ENCODE measurements at places on chromosomes 1 and 21.

DNA sequence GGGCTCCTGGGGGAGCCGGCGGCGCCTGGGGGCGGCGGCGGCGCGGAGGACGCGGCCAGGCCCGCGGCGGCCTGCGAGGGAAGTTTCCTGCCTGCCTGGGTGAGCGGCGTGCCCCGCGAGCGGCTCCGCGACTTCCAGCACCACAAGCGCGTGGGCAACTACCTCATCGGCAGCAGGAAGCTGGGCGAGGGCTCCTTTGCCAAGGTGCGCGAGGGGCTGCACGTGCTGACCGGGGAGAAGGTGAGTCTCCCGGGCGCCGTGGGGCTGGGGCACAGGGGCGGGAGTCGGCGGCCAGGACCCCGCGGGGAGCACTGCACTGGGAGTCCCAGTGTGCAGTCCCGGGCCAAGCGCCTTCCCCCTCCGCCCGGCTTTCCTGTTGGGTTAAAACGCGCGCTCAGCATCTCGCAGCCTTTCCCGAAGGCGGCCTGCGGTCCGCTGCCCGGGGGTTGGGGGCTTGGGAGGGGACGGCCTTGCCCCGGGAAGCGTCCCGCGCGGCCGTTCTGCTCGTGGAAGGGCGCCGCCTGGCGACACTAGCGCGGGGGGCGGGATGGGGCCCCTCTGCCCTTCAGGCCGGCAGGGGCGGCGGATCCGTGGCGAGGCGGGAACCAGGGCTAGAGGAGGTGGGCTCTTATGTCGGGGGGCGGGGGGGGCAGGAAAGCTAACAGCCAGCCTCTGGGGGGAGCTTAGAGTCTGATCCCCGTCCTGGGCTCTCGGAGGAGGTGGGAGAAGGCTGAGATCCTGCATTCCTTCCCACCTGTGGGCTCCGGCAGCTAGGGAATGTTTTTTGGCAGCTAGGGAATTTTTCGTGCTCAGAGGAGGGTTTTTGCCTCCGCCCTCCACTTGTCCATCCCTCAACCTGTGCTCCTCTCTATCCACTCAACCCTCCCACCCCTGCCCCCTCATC is 1.1 kb downstream of the HUNK start:
- DNase-seq, result no peak

DNA sequence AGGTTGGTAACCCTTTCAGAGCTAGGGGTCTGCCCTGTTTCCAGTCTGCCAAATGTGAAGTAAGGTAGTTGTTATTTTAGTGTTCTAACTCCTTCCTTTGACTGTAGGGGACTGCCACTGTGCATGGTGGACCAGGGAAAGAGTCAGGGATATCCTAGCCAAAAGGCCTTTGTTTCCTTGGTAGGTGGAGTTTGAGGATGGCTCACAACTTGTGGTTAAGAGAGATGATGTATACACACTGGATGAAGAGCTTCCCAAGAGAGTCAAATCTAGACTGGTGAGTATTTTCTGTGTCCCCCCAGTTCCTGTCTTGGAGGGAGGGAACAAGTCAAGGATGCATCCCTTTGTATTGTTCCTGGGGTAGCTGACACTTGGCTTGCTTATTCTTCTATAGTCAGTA is 3.5 kb upstream of the ST3GAL3 start:
- no peak for DNase-seq

GRCh38 chr21:14825514-14825974 is 239.3 kb downstream of the NRIP1 start:
- DNase-seq, result no peak

DNA sequence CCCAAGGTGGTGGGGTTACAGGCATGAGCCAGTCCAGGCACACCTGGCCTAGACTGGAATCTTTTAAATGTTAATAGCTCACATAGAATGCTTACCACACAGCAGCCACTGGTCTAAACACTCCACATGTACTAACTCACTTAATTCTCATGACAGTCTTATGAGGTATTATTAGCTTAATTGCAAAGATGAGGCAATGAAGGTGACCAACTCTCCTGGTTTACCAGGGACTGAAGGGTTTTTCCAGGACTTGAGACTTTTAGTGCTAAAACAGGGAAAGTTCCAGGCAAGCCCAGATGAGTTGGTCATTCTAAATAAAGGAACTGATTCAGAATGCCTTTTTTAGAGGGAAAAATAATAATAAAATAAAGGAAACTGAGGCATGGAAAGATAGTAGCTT is 7.0 kb upstream of the STMN1 start:
- DNase-seq, result no peak

- no peak for DNase-seq
Observed at GRCh38 chr1:62281922-62282555, 37.2 kb downstream of the KANK4 start.

GRCh38 chr1:19620786-19621185 is 23.3 kb upstream of the NBL1 start:
- DNase-seq, result no peak

DNA sequence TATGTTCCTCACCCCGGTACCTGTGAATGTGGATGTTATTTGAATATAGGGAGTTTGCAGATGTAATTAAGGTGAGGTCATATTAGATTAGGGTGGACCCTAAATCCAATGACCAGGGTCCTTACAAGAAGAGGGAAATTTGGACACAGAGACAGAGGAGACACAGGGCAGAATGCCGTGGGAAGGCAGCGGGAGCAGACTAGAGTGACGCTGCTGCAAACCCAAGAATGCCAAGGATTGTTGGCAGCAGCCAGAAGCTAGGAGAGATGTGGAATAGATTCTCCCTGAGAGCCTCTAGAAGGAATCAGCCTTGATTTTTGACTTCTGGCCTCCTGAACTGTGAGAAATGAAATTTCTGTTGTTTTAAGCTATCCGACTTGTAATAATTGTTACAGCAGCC is 53.6 kb downstream of the SPATA46 start:
- DNase-seq, result no peak

GRCh38 chr21:26560612-26561011 is 12.5 kb downstream of the CYYR1 start:
- no peak for DNase-seq

GRCh38 chr1:208254376-208254775 is 10.2 kb upstream of the PLXNA2 start:
- DNase-seq, result no peak

DNA sequence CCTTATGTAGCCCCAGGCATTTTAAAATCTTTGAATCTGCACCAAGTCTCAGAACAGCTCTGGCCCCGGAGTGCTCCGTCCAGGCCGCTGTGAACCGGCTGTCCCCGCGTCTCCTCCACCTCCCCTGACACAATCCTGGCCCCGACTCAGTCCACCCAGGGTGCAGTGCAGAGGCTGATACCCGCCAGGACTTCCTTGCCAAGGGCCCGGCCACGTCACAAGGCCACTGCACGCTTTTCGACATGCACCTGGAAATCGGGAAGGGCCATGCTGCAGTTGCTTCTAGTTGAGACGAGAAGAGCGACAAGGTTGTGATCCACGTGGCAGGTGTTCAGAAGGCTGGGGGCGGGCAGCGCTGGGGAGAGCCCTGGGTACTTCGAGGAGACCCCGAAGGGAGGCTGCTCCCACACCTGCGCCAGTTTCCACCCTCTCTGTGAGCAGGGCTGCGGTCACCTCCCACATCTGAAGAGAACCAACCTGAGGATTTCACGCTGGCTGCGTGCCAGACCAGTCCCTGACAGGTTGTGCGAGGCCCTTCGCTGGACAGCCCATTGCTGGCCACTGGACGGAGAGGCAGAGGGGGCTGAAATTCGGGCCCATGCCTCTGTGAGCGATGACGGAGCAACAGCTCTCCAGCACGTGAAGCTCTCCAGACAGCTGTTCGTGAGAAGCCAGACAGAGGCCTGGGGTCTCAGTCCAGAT is 6.7 kb downstream of the VWA1 start:
- DNase-seq, result no peak

DNA sequence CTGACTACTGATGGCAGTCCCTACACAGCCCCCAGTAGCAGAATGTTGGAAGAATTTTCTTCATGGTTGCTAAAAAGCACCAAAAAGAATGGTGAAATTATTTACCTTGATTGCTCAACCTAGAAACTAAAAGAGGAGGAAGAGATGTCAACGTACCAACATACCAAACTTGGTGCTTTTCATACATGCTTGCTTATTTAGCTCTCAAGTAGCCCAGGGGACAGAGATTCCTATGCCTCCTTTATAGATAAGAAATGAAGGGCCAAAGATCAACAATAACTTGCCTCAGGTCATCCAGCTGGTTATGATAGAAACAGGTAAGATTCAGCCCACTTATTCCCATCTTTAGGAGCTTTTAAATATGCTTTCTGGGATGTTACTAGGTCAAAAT is 170.6 kb downstream of the PIGK start:
- no peak for DNase-seq

GRCh38 chr21:30674312-30674711 is 31.6 kb downstream of the KRTAP20-3 start:
- DNase-seq, result no peak

DNA sequence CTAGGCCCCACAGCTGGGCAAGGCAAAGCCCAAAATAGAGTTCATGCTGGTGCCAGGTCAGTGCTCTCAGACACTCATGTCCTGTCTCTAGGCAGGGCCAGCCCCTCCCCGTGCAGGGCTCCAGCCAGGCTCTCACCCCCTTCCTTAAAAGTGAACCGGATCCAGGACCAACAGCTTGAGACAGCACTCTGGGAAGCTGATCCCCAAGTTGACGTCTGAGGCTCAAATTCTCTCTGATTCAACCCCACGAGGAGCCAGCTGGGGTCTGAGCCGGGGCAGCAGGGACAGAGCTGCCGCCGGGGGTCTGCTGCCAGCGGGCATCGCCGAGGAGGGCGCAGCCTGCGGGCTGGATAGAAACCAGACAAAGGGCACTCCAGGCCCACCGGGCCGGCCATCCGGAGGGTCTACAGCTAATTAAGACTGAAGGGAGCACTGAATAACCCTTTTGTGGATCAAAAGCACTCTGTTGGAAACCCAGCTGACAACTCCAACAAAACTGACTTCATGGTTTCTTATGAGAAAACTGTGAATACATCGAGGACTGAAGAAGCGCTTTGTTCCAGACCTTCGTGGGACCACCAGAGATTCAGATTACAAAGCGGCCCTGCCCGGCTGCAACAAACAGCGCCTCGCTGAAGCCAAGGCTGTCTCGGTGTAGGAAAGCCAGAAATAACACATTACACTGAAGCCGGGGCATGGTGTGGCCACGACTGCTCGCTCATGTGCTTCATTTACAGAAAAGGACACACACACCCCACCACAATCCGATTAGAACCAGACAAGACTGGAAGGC is 95.8 kb downstream of the PSMG1 start:
- no peak for DNase-seq

GRCh38 chr1:192830595-192831246 is 21.9 kb downstream of the RGS2 start:
- no peak for DNase-seq

DNA sequence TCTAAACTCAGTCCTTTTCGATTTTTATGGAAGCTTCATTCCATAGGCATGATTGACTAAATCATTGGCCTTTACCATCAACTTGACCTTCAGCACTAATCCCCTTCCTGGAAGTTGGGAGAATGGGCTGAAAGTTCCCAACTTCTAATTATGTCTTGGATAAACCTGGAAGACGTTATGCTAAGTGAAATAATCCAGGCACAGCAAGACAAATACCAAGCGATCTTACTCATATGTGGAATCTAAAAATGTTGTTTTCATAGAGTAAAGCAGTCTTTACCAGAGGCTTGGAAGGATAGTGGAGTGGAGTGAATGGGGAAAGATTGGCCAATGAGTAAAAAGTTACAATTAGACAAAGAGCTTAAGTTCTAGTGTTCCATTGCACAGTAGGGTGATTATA is 1453.2 kb downstream of the PLA2G4A start:
- peak; percentile 8 for DNase-seq

- DNase-seq, result no peak
Observed at GRCh38 chr1:3481836-3482375, 27.4 kb downstream of the ARHGEF16 start.

- DNase-seq, result no peak
Observed at GRCh38 chr1:36479505-36480051, 3.1 kb downstream of the CSF3R start.

DNA sequence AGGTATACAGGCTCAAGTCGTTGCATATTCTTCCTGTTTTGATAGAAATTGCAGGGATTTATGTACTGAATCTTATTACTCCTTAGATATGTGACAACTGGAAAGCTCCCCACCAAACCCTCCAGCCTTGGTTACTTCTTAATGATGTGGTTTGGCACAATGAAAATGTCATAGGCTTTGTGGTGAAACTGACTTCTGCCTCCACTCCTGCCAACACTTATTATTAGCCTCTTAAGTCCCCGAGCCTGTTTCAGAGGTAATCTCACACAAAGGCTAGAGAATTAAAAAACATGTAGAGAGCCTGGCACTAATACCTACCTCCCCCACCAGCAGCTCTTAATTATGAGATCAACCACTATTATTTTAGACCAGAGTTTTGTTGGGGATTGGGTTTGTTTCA is 4.2 kb downstream of the COX20 start:
- no peak for DNase-seq

- peak; percentile 55 for DNase-seq
Observed at GRCh38 chr1:200488375-200489165, 78.7 kb upstream of the ZNF281 start.

GRCh38 chr21:36798491-36798890 is 99.6 kb downstream of the SIM2 start:
- DNase-seq, result no peak

DNA sequence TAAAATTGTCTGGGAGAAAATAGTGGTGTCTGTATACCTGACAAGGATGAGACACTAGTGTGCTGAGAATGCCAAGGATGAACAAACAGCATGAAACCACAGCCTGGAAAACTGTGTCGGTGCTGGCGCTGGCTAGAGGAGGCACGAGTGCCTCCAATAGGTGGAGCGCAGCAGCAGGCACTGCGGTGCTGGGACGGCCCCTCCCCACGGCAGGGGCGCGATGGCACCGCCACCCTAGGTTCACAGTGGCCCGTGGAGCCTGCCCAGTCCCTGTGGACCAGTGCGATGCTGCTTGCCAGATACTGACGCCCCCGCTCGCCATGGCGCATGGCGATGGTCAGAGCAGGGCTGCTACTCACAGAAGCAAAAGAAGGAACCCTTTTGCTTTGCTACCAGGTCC is 6.8 kb downstream of the CFAP410 start:
- no peak for DNase-seq

DNA sequence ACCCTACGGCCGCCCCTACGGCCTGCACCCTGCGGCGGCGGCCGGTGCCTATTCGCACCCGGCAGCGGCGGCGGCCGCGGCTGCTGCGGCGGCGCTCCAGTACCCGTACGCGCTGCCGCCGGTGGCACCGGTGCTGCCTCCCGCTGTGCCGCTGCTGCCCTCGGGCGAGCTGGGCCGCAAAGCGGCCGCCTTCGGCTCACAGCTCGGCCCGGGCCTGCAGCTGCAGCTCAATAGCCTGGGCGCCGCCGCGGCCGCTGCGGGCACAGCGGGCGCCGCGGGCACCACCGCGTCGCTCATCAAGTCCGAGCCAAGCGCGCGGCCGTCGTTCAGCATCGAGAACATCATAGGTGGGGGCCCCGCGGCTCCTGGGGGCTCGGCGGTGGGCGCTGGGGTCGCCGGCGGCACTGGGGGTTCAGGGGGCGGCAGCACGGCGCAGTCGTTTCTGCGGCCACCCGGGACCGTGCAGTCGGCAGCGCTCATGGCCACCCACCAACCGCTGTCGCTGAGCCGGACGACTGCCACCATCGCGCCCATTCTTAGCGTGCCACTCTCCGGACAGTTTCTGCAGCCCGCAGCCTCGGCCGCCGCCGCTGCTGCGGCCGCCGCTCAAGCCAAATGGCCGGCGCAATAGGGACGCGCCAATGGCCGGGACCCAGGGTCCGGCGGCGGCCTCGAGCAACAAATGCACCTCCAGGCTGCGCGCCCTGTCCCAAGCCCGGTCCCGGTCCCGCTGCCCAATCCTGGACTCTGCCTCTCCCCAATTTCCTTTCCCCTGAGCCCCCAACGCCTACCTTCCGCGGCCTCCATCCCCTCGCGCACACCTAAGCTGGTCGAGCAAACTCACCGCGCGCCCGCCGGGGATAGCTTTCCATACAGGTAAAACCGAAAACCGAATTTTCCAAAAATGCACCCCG is 1.8 kb downstream of the FOXD3 start:
- no peak for DNase-seq
